GM23338 (cell line): ENCODE measurements at places on chromosomes 16 and 17.
A peak's percentile ranks its signal among the peaks of the same experiment; 100 is the strongest.

DNA sequence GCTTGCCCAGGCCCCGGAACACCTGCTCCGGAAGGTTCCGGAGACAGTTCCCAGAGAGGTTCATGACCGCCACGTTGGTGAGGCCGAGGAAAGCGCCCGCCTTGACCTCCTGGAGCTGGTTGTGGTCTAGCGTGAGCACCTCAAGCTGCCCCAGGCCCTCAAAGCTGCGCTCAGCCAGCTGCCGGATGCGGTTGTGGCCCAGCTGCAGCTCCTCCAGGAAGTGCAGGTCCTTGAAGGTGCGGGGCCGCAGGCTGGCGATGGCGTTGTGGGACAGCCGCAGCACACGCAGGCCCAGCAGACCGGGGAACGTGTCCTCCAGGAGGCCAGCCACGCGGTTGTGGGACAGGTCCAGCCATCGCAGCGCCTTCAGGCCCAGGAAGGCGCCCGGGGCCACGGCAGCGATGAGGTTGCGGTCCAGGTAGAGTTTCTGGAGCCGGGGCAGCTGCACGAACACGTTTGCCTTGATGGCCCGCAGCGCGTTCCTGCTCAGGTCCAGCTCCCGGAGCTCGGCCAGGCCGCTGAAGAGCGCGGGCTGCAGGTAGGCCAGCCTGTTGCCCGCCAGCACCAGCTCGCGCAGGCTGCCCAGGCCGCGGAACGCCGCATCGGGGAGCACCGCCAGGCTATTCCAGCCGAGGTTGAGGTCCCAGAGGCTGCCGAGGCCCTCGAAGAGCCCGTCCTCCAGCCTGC lies 2.1 kb downstream of the IGFALS start:
- DNase-seq = peak; percentile 28

DNA sequence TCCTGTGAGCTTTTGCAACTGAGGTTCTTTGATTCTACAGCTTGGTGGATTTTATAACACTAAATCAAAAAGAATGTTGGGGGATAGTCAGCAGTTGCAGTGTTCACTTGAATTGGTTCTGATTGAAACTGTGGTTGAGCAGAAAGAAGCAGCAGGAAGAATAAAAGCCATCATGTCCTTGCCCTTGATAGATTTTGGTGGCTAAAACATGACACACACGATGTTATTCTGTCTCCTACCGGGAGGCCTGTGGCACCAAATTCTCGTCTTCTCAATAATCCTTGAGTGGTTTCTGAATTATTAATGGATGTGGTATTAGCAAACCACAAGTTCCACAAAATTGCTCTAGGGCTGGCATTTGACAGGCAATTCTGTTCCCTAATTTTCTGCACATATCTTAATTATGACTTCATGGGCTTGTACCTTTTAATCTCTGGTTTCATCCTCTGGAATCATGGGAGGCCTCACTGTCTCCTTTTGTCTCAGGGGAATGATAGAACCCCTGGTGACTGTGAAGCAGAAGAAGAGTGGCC lies 338.2 kb downstream of the SNX29 start:
- no peak for DNase-seq

DNA sequence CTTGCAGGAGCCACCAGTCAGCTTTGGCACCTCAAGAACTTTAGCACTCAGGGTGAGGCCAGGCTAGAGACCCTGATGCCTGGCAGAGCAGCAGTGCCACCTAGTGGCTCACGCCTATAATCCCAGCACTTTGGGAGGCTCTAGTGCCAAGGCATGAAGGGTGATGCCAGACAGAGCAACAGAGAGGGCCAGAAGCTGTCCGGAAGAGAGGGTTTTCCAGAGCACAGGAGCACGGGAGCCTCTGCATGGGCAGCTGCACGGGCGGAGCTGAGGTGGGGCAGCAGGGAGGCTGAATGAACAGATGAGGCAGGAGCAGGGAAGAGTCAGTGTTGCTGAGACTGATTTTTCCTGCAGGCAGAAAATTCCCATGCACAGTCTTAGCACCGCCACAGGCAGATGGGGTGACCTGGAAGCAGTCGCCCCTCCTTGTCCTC lies 38.9 kb downstream of the MYH3 start:
- peak; percentile 92 for DNase-seq

- DNase-seq = peak; percentile 61
Observed at GRCh38 chr17:73643001-73643851, 1.0 kb downstream of the SDK2 start.

GRCh38 chr16:6573577-6573976 lies 759.1 kb upstream of the RBFOX1 start:
- peak; percentile 68 for DNase-seq

GRCh38 chr16:56771558-56772279 lies 41.8 kb downstream of the NUP93 start:
- DNase-seq = no peak

DNA sequence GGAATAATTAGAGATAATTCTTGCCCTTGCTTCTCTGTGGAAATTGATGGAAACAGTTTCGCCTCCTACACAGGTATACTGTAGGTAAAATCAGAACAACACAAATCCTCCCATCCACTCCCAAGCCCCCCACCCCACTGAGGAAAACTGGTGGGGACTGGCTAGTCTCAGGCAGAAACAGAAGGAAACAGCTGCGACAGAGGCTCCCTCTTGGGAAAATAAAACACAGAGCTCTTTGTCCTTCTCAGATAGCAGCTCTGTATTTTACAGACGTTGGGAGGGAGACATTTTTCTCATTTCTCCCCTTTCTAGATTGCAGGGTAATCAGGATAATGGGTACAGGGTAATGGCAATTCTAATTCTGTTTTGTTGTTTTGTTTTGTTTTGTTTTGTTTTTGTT lies 1.1 kb downstream of the SLFN13 start:
- no peak for DNase-seq

GRCh38 chr16:7097518-7097917 lies 235.1 kb upstream of the RBFOX1 start:
- no peak for DNase-seq

DNA sequence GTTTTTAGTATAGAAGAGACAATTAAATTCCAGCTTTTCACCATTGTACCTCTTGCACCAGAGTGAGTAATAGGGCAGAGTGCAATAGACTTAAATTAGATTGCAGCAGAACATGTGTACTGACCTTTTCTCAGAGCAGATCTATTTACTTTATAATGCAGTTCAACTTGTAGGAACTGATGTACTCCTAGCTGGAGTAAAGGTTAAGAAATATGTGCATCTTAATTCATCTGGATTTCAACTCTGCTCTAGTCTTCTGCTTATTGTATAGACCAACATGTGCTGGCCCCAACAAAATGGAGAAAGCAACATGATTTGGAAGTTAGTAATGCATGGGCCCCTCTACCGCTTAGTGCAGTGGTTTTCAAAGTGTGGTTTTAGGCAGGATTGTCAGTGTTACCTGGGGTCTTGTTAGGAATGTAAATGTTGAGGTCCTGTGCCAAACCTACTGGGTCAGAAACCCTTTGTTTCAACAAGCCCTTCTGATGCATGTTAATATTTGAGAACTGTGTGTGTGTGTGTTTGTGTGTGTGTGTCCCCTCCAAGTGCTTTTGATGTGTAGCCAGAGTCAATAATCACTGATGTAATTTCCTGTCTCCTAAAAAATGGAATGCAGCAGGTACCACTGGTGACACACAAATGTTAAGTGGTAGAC lies 138.6 kb downstream of the TOX3 start:
- no peak for DNase-seq

GRCh38 chr16:85366031-85366763 lies 246.9 kb upstream of the GSE1 start:
- peak; percentile 52 for DNase-seq
